ENCODE measurements at places on chromosomes 4 and X.

- no peak for DNase-seq
Measured at GRCh38 chr4:87030755-87031441, 96.1 kb downstream of the AFF1 start.

GRCh38 chr4:168723569-168723968 lies 226.7 kb downstream of the PALLD start:
- no peak for DNase-seq

DNA sequence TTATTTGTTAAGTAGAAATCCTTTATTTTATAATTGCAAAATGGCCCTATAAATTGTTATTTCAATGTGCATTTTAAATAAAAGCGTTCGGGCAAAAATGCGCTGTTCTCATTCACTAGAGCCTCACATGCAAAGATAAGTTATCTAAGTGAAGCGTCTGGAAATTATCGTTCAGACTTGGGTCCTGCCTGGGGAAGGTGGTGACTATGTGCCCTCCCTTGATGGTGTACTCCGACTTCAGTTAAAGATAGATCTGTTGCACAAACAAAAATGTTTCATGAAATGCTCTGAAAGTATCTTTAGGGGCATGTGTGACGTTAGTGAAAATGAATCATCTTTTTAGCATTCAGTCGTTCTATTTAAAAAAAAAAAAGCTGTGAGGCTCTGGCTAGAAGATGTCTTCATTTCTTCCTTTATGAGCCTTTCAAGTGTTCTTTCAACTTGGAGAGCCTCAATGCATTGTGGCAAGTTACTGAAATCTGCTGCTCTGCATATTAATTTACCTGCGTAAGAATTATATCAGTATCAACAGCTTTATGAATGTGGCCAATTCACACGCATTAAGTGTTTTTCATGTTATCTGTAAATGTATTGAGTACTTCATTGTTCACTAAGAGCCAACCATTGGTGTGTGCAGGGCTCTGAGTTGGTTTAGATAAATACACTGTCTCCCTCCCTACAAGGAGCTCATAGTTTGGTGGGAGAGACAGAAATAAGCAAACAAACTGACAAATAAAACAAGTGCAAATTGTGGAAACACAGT lies 83.0 kb downstream of the AFF1 start:
- DNase-seq = peak; percentile 94

GRCh38 chr4:174749091-174749490 lies 80.0 kb downstream of the GLRA3 start:
- no peak for DNase-seq

DNA sequence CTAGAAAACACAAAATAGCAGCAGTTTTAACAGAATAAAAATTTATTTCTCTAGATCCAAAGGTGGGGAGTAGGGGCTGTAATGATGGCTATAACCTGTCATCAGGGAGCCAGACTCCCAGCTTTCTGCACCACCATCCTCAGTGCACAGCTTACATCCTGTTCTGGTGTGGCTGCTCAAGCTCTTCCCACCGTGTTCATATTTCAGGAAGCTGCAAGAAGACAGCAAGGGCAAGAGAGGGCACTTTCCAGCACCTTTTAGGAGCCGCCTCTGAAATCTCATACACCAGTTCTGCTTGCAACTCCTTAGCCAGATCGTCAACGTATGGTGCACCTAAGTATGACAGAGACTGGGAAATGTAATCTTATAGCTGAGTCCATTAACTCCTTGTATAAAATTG lies 253.7 kb downstream of the CENPC start:
- no peak for DNase-seq

DNA sequence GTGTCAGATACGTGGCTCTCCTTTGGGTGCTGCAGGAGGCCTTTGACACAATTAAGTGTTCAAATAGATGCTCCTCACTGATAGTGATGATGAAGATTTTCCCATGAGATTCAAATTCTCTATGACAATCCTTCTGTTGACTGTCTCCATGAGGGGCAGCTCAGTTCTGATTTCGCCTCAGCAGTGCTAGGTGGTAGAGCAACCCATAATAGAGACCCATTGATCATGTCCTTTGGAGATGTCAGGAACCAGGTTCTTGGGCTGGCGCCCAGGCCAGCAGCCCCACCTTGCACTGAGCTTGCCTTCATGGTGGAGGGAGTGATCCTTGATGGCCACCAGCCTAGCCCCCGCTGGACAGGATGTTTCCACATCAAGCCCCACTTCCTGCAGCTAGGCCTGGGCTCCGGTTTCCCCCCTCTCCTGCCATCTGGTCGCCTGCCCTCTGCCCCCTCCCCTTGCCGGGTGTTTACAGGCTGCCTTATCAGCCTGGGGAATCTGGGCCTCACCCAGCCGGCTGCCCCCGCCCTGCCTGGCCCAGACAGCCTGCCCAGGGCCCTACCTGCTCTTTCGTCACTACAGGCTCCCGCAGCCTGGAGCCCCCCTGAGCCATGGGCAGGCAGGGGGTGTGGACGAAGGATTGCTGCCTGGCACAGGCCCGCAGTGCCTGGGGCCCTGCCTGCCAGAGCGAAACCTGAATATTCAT lies 12.6 kb downstream of the ELF4 start:
- DNase-seq = peak; percentile 20

DNA sequence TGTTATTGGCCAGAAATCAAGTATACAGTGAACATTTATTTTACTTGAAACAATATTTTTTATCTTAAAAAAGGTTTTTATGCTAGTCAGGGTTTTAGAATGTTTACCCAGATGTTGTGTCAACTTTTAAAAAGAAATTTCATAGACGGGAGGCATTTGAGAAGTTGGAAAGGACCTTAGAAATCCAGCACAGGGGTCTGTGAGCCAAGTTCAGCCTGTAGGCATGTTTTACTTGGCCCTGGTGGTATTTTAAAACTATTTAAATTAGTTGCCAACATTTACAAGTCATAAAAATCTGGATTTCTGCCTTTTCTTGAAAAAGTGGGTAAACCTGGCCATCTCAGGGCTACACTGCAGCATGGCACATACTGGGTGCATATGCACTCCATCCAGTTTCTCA lies 25.5 kb upstream of the FHL1 start:
- DNase-seq = no peak

DNA sequence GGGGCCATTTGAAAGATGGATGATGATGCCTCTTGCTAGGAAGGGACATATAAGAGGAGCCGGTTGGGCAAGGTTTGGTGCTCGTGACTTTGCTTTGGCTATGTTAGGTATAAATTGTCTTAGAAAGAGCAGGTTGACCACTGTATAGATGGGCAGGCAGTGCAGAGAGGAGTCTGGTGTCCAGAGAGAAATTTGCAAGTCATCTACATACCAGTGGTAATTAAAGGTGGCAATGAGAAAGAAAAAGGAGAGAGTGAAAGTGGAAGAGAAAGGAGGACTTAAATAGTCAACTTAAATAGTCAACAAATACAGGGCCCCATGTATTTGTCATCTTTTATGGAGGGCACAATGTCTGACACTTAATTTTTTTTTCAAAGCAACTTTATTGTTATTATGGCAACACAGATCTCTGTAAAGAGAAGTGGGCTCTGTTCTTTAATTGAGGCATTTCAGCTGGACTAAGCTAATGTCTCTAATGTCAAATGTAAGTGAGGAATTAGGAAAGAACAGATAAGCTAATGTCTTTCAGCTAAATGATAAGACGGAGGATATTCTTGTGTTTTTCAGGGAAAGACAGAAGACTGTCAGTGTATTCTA lies 75.4 kb upstream of the ANXA3 start:
- DNase-seq = no peak

DNA sequence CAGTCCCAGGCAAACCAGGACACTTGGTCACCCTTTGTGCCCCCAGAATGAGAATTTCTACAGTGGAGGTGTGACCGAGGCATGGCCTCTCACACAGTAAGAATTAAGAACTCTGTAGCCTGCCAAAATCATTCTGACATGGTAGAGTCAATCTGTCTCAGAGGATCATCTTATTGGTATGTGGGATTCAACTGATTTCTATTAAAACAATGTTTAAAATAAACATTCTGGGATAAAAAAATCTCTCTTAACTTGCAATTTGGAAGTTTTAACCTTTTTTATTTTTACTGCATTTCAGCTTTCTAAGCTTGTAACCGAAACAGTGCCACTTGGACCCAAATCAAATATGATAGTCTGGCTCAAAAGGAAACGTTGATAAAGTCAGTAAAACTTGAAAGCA lies 165.4 kb upstream of the LDB2 start:
- DNase-seq = no peak

GRCh38 chr4:2080429-2081300 lies 21.5 kb downstream of the NAT8L start:
- DNase-seq = no peak

GRCh38 chrX:19846995-19847790 lies 40.2 kb downstream of the SH3KBP1 start:
- DNase-seq = no peak

DNA sequence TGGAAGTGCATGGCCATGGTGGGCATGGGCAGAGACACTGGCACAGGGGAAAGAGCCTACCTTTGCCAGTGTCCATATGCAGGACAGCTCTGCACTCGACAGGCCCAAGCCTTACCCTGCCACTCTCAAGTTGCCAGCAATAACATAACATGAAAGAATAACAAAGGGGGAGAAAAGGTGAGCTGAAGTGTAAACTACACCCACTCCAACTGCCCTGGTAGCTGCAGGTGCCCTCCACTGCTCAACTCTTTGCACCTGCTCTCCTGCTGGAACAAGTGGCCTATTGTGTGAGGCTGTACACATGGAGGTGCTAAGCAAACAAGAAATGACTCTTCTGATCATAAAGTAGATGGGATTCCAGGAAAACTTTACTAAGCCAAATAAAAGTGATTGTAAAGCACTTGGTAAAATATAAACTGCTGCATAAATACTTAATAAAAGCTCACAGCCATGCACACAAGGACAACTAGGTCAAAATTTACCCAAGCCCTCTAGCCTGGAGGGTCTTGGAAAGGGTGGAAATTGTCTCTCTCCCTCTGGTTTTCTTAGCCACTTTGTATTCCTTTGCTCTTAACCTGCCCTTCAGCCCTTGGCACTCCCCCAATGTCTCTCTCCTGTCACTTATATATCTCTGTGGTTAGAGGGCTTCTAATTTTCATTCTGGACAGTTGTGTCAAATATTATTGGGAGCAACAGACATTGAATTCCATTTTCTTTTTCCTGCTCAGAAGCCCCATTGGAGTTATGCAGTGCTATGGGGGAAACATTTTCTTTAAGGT lies 261.2 kb upstream of the GPC4 start:
- no peak for DNase-seq

DNA sequence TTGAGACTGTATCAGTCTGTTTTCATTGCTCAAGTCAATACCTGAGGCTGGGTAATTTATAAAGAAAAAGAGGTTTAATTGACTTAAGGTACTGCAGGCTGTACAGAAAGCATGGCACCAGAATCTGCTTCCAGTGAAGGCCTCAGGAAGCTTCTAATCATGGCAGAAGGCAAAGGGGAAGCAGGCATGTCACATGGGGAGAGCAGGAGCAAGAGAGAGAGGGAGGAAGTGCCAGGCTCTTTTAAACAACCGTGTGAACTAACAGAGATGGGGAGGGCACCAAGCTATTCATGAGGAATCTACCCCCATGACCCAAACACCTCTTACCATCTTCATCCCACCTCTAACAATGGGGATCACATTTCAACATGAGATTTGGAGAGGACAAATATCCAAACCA lies 7.2 kb upstream of the TMEM131L start:
- no peak for DNase-seq

- no peak for DNase-seq
Measured at GRCh38 chr4:171025776-171026175, 787.4 kb upstream of the GALNTL6 start.

DNA sequence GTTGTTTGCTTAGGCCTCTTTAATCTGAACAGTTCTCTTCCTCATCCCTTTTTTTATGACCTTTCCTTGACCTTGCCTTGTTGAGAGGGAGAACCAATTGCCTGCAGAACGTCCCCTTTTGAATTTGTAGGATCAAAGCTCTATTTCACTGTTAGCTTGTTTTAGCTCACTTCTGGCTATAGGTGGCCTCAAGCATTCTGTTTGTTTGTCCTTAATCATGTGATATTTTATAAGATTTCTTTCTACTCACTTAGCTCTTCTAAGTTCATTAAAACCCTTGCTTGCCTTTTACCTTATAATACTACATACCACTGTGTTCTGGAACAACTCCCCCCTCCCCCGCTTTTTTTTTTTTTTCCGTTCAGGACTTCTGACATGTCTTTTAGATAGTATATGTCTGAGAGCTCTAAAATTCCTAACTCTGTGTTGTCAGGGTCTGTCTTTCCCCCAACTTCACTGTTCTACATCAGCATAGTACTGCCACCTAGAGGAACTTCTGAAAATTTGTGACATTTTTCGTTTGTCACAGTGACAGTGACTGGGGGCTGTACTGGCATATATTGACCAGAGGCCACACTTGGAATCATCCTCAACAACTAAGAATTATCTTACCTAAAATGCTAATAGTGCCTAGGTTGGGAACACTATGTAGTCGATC lies 128.5 kb downstream of the LARP7 start:
- DNase-seq = peak; percentile 32

DNA sequence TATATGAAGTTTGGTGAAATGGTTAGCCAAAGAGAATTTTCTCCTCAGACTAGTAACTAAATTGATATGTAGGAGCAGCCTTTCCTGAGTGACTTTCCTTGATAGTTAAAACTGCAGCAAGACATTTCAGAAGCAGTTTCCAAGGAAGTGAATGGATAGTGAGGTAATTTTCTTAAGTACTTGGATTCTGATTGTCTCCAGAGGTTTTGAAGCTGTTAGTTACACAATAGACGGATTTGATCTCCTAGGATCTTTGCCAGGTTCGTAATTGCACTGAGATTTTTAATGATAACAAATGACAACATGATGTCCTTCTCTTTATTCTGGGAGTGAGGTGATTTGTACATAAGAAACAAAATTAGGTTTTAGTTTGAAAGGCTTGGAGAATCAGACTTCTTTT lies 29.2 kb downstream of the PRRG1 start:
- no peak for DNase-seq

DNA sequence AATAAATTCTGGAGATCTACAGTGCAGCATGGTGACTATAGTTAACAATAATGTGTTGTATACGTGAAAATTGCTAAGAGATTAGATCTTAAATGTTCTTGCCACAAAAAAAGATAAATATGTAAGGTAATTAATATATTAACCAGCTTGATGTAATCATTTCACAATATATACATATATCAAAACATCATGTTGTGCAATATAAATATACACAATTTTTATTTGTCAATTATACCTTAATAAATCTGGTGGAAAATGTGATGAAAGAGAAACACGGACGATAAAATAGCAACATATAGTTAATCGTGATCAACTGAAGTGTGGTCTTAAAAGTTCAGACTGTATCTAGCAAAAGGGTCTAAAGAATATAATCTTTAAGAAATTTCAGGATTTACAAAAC lies 16.5 kb upstream of the NDNF start:
- no peak for DNase-seq

GRCh38 chrX:122941806-122942205 lies 242.3 kb upstream of the GRIA3 start:
- no peak for DNase-seq

GRCh38 chr4:94375364-94375763 lies 32.7 kb upstream of the HPGDS start:
- no peak for DNase-seq

GRCh38 chr4:148114436-148114835 lies 327.8 kb downstream of the NR3C2 start:
- DNase-seq = no peak

- no peak for DNase-seq
Measured at GRCh38 chrX:123626962-123627361, 105.9 kb downstream of the THOC2 start.

- DNase-seq = no peak
Measured at GRCh38 chr4:141013899-141014298, 119.4 kb downstream of the RNF150 start.
